ENCODE measurements at places on chromosomes 5 and 9.

DNA sequence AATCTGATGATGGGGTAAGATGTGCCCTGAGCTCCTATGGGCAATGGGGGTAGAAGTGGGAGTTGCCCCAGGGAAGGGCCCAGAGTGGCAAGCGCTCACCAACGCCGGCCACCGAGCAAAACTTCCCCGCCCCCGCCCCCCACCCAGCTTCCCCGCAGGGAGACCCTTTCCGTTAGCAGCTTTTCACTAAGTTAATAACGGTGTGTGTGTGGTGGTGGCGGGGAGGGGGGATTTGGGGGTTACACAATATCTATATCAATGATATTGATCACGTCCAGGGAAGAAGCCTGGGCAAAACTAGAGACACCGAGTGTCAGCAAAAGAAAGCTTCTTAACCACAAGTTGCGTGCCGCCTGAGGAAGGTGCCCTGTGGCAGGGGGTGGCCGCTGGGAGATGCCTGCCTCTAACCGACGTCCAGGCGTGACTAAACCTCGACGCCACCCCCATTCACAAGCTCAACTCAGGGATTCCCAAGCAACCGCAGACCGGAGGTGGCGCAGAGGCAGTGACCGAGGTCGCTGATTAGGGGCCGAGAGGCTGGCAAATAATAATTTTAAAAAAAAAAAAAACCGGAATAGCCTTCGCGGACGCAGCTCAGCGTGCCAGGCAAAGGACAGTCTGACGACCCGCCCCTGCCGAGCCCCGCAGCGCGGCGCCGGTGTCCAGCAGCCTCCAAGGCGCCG, 222.6 kb downstream of the MEF2C start:
- DNase-seq: no peak

- DNase-seq: no peak
Measured at GRCh38 chr5:153938191-153938842, 100.4 kb downstream of the FAM114A2 start.

- DNase-seq: no peak
Measured at GRCh38 chr9:91664663-91665062, 241.0 kb upstream of the NFIL3 start.

GRCh38 chr5:149278451-149279210, 7.0 kb downstream of the AFAP1L1 start:
- DNase-seq: no peak

DNA sequence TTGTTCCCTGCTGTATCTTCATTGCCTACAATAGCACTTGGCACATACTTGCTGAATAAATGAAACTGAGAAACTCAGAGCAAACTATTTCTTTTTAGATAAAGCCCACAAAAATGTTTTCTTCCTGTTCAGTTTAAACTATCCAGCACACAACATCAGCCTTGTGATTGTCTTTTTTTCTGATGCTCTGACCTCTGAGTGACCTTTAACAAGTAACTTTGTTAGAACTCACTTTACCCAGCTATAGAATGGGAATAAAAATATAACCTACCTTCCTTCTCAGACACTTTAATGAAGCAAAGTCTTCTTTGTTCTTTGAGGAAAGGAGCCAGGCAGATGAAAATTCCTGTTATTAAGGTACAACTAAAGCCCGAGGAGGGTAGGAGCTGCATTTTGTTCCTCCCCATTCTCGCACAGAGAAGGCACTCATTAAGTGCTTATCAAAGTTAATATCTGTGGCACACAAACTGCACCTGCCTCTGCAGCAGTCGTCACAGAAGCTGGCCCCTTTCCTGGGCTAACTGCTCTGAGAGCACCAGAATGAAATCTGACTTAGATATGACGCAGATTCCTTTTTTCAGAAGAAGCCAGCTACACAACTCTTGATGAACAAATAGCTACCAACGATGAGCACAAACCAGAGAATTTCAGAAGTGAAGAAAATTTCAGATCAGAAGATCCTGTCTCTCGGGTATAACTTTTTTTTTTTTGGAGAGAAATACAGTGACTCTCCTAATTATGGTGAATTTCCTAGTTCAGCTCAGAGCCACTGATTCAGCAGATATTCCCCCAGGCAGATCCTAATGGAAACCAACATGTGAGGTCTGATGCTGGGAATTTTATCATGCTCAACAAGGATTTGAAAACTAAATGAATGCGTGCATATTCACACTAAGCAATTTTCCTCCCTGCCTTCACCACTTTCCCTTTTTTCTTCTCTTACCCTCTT, 31.0 kb upstream of the NR3C1 start:
- DNase-seq: peak; percentile 60

DNA sequence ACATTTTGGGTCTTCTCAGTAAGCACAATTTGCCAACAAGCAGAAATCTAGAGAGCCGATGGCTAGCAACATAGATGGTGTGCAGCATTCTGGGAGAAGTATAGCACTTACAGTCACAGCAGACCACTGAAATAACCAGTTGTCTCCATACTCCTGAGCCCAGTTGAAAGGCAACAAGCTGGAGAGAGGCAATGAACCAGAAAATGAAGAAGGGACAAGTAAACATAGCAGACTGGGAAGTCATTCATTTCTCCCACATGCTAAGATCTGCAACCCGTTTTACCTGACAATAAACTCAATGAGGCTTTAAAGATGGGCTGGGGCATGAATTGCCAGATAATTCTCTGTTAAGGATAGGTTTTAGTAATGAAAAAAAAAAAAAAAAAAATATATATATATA, 575.6 kb upstream of the GRAMD2B start:
- no peak for DNase-seq

DNA sequence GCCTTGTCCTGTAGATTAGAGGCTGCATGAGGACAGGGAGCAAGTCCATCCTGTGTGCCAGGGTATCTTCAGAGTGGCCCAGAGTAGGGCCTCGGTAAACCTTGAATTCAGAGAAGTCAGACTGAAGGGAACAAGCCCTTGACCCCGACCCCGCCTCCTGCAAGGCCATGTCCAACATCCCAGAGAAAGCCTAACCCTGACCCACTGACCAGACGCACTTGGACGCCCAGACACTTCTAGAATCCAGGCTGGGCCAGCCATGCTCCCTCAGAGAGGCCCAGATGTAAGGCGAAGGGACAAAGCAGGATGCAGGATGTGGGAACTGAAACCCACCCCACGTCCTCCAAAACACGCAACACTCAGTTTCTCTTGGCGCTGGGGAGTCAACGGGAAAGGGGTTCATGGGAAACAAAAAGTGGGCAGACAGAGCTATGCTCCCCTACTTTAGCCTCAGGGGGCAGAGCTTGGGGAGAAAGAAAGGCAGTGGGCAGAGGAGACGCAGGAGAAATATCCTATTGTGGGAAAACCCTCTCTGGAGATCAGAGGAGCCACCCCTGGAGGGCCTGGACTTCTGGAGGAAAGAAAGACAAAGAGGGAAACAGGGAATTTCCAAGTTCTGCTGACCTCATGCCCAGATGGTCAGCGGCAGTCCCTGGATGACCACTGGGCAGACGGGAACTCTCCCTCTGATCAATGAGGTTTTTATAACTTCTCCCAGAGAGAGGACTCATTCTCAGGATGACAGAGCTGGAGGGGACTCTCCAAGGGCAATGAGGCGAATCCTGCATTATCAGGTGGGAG, 13.0 kb downstream of the TNIP1 start:
- DNase-seq: no peak

DNA sequence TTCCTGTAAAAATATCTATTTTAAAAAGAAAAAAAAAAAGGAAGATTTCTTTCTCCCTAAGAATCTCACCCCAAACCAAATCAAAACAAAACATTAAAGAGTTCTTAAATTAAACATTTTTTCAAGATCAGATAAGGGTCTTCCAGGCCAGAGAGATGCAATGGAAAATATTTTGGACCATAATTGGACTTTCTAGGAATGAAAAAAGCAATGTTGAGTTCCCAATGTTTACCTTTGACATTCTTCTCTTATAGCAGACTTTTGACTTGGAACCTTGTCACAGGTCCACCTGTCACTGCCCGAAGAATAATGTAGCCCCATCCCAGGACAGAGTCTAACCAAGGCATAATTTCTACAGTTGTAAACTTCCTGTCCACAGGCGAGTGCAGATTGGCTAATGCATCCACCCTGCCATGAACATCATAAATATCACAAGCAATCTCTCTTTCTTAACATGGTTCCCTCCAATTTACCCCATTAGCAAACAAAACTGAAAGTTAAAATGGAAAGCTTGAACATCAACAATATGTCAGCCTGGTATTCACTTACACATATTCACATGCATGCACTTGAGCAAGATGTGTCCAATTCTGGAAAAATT, 121.7 kb upstream of the ZNF366 start:
- no peak for DNase-seq

DNA sequence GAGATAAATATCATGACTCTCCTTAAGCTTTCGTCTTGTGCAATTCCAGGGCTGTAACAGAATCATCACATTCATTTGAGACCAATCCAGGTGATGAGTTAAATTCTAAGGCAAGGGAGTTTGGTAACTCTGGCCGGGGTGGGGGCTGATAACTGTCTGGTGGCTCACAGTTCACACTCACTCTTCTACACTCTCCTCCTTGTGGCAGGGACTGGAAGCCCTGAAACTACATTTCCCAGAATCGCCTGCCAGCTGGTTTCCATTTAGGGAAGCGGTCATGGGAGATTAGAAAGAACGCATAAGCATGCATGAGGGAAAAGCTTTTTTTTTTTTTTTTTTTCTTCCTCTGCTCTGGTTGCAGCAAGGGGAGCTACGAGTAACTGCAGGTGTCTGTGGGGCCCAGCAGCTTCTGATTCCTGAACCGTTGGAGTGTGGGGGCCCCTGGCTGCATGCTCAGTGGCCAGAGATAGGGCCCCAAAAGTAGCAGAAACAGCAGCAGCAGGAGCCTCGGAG, 154.8 kb upstream of the TBC1D2 start:
- peak; percentile 22 for DNase-seq

DNA sequence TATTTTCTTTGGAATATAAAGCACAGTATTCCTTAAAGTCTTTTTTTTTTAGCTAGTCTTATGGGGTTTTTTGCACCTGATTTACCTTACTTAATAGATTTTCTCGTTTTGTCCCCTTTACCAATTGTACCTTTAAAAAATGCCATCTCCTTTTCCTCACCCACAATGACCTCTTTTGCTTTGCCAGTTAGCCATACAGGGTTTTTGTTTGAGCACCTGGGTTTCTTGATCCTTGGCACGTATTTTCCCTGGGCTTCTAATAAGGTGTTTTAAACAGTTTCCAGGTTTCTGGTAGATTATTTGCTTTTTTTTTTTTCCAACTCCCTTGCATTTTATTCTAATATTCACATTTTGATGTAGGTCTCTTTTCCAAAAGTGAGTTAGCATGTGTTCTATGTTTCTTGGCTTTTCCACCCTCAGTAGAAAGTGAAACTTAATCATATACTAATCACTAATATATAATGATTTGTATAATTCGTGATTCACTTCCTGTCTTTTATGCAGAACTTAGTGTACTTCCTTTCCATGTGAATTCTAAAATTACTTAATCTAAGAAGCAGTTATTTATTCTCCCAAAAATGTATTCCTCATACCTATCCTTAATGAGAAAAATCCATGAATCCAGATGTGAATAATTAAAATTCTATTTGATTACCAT, 673.9 kb upstream of the RGMB start:
- no peak for DNase-seq

DNA sequence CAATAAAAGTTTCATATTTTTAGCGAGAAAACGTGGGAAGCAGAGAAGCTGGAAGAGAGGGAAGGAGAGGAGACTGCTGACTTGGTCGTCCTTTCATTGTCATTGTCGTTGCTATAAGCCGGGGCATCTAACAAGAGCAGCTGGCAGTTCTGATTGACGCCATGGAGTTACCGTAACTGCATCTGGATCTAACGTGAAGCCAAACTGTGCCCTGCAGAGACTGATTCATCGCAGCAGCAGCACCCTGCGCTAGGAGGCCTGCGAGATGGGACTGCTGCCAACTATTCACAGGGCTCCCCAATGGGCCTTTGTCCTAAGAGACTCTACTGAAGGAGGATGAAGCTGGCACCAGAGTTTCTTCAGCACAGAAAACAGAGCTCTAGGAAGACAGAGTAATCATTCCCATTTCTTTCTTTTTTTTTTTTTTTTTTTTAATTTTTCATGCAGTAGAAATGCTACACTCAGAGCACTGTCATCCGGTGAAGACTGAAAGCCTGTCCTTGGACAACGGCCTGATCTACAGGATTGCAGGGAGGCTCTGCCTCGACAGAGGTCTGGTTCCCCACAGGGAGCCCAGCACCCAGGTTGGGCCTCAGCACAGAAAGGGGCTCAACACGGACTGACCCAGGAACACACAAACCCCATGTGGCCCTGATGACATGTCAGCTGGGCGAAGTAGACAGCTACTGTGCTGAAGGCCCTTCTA, 47.8 kb downstream of the RETREG1 start:
- DNase-seq: no peak

GRCh38 chr9:137265496-137266161, 10.5 kb downstream of the NELFB start:
- DNase-seq: no peak

DNA sequence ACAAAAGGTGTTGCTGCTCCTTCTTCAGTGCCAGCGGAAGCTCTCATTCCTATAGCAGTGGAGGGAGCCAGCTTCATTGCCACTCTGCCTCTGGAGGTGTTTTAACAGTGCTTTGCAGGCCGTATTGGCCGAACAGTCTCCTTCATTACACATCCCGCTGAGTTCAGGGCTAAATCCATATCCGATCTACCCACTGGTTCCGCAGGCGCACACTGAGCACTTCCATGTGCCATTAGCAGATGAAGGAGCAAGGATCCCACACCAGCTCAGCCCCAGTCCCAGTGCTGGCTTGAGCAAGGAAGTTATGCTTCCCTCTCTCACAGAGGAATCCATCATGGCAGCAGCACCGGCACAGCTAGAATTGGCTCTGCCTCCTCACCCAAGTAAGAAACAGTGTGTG, 121.2 kb upstream of the IRX2 start:
- DNase-seq: no peak

DNA sequence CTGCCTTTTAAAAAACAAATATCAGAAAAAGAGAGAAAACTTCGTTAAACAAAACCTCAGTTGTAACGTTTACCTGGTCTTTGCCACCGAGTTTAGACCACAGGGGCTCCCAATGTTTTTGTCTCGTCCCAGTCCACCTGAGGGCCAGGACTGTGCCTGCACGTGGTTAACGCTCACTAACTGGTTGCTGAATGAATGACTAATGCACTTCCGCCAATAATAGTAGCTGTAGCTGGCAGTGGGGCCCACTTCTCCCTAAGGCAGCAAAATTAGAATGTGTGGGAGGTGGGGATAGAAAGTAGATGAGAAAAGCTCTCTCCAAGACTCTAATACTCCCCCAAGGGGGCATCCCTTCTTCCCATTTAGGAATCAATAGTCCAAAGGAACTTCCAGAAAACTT, 29.1 kb upstream of the MED27 start:
- DNase-seq: no peak

DNA sequence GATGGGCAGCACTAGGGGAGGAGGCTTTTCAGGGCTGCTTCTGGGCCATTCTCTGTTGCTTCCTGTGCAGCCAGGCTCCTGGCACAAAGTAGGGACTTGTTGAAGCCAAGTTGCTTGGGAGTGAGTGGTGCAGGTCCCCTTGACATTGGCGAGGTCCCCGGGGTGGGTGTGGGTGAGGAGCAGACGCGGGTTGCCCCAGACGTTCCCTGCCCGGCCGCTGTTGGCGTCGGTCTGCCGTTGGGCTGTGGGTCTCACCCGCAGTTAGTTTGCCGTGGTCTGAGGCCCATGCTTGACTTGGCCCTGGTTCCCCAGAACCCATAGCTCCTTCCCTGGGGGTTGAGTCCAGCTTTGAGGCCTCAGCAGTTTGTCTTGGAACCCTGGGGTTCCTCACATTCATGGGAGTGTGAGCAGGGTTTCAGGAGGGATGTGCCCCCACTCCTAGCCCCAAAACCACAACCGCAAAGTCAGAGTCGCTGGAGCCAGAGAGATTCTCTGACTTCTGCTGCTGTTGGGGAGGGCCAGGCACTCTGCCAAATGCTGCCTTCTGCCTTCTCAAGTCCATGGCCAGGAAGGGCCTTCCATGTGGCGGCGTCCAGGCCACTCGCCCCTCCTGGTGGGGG, 77.5 kb downstream of the RXRA start:
- peak; percentile 93 for DNase-seq

- DNase-seq: no peak
Measured at GRCh38 chr5:153005711-153006110, 484.8 kb upstream of the GRIA1 start.
